Neural crest cell (in vitro differentiated cells): ENCODE measurements at places on chromosomes 4 and X. TPM values are rescaled to one million over a fixed set of nuclear protein-coding genes. Genes with fewer than 3 reads are reported as not detected.

Gene LIMCH1
- total RNA-seq = 15.1 and 17.3 TPM in 2 replicates

DNA sequence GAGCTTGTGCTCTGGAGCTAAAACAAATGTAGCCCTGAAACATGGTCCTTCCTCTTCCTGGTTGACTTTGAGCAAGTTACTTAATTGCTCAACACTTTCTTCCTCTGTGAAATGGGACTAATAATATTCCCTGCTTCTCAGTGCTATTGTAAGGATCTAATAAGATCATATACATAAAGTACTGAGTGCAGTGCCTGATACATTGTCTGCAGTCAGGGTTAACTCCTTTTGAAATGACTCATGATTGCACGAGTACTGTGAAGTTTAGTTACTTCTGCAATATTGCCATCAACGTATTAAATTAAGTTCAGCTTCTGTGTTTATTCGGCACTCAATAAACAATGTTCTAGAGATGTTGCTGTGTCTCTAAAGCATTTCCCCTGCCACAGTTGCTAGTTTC, 91.8 kb upstream of the HPRT1 start:
- DNase-seq = no peak

- DNase-seq = no peak
These were observed 19.0 kb downstream of the SMPX start for GRCh38 chrX:21738950-21739287.

Gene ADH7
- not detected in 2 replicates for total RNA-seq

Gene HSFX4
- total RNA-seq = not detected in 2 replicates

Gene SMAD1
- total RNA-seq = 26.8 and 28.6 TPM in 2 replicates

Gene SFRP2
- total RNA-seq = 197 and 203 TPM in 2 replicates
